ENCODE measurements at places on chromosomes 3 and 15.
A peak's percentile ranks its signal among the peaks of the same experiment; 100 is the strongest.

DNA sequence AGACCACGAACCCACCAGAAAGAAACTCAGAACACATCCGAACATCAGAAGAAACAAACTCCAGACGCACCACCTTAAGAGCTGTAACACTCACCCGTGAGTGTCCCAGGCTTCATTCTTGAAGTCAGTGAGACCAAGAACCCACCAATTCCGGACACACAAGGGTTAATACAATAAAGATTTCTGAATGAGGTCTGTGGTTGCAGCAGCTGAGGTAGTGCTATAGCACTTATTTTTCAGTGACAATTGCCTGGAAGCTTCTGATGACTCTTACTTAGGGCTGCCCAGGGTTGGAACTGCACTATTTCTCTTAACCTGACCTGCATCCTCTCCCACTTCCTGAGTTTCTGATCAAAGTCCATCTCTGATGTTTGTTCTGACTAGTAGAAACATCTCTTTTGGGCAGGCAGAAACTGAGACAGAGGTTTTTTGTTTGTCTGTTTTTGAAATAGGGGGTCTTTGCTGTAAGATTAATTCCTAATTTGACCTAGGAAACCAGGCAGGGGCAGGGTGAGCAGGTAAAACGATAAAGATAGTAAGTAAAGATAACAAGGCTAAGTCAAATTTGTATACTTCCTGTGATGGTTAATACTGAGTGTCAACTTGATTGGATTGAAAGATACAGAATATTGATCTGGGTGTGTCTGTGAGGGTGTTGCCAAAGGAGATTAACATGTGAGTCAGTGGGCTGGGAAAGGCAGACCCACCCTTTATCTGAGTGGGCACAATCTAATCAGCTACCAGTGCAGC lies 169.1 kb downstream of the GAP43 start:
- no peak for DNase-seq

- DNase-seq, result no peak
These were observed 102.8 kb upstream of the NMNAT3 start for GRCh38 chr3:139780593-139780992.

GRCh38 chr15:80485370-80486164 lies 81.4 kb downstream of the ARNT2 start:
- no peak for DNase-seq

GRCh38 chr15:77430652-77431051 lies 10.0 kb downstream of the HMG20A start:
- DNase-seq, result no peak

DNA sequence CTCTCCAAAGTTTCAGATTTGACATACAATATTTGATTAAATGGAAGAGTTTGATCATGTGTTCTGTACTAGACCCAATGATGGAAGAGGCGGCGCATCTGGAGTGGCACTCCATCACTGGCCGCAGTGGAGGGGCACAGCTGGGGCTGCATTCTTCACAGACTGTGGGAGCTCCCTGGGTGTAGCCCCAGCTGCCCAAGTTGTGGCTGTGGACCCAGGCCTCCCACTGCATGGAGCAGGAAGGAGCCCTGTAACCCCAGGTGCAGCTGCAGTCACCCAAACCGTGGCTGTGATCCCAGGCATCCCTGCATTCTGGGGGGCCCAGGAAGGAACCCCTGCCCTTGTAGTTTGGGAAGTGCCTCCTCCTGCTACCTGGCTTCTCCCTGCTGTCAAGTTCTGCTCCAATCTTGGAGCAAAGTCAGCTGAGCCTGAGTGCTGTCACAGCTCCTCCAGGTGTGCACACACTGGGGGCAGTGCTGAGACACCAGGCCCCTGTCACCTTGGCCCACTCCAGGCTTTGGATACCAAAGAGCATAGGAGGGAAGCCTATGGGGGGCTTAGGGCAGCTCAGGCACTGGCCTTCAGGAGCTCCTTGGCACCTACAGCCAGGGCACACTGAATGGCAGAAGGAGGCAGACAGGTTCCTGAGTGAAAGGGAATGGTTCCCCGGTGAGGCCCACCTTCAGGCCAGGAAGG lies 651.9 kb upstream of the BCHE start:
- DNase-seq, result no peak

DNA sequence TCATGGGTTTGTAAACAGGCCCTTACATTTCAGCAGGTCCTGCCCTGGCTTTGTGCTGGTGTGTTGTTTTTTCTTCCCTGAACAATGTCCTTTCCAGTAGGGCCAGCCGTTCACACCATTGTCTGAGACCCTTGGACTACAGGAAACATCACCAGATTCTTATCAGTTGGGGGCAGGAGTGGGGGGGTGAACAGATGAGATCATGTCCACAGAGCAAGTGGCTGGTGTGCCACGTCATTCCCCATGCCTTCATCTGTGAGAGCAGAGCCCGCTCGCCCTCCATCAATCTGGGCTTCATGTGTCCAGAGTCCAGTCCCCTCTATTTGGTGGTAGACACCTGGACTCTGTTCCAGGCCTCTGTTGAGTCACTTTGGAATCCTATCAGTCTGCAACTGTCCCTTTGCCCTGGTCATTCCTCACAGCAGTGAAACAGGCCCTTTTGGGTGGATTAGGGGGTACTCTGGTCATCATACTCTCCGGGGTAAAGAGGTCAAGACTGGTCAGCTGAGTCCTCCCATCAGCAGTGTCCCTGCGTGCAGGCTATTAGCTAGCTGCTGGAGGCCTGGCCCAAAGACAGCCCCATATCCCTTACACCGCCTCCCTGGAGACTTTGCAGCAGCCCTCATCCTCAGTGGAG lies 15.0 kb downstream of the SEMA3G start:
- no peak for DNase-seq

DNA sequence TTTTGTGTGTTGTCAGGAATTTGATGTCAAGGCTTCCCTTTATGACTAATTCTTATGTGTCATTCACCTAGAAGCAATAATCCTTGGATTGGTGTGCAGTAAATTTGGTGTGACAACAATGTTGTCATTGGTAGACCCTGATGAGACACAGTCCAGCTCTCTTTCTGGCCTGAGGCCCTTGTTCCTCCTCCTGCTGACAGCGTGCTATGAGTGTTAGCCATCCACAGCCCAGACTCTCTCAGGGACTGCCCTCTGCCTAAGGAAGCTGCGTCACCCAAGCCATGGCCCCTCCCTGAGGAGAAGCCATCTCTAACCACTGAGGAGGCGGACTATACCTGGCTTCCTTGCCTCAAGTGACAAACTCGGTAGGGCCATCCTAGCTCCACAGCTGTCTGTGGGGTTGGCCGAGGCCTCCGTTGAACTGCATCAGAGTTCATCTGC lies 13.3 kb upstream of the TM4SF1 start:
- DNase-seq, result no peak

GRCh38 chr3:112128843-112129727 lies 4.0 kb downstream of the GCSAM start:
- DNase-seq, result peak; percentile 43

- no peak for DNase-seq
These were observed 145.5 kb downstream of the FBN1 start for GRCh38 chr15:48499978-48500377.

DNA sequence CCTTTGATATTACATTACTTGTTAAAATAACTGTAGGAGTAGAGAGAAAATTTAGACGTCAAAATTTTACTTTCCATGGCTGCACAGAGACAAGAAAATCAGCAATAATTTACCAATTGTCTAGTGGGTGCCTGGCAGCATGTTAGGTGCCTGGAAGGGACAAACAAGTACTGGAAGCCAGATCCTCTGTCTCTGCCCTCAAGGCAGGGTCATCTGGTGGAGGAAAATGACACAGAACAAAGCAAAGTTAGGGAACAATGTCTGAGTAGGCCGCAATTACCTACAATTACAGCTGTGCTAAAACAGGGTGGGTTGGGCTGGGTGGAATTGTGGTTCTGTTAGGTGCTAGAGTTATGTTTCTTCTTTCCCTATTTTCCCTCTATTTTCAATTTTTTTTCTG lies 7.4 kb downstream of the CCDC174 start:
- DNase-seq, result no peak

GRCh38 chr3:67883766-67884165 lies 229.4 kb upstream of the SUCLG2 start:
- DNase-seq, result no peak

DNA sequence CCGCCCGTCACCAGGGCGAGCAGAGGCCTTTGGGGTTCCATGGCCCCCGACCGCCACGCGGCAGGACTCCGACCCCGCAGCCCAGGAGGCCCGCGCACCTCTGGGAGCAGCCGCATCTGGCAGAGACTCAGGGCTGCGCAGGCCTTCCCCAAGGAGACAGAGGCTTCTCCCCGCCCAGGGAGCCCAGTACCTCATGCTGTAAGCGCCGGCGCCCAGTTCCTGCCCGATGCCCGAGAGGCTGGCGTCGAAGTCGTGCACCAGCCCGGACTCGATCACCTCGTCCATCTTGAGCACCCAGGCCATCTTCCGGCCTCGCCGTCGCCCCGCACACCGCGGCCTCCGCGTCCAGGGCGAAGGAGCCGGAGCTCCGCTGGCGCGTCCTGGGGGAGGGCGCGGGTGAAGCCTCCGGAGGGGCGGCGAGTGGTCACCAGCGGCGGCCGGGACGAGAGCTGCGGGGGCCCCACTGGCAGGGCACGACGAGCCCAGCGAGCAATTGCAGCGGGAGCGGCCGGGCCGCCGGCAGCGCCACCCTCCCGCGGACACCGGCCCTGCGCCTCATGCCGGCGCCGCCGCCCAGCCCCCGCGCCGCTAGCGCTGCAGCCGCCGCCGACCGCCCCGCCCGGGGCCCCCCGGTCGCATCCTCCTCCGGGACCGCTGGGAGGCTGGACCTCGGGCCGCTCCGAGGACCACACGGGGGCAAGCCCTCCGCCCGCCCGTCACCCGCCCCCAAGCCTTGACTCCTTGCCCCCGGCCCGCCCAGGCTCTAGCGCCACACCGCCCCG lies 468 bp downstream of the UBP1 start:
- peak; percentile 60 for DNase-seq

DNA sequence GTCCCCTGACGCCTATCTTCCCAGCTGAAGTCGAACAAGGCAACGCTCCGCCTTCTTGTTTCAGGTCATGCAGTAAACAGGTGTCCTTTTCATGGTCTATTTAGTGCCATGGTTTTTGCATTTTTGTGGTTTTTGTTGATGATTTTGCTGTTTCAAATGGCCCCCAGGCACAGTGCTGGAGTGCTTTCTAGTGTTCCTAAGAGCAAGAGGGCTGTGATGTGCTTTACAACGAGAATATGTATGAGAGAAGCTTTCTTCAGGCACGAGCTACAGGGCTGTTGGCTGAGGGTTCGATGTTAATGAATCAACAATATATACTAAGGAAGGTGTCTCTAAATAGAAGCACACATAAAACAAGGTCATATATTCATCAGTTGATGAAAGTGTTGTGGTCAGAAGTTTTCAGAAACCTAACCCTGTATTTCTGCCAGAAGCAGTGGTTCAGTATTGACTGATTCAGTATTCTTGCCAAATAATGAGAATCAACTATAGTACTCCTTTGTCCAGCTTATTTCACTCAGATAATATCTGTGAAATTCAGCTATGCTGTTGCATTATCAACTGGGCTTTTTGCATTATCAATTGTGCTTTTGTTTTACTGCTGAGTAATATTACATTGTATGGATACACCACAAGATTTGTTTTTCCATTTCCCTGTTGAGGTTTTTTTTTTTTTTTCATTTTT lies 18.5 kb downstream of the LIMD1 start:
- no peak for DNase-seq

- no peak for DNase-seq
These were observed 110.2 kb upstream of the UMPS start for GRCh38 chr3:124619887-124620599.

DNA sequence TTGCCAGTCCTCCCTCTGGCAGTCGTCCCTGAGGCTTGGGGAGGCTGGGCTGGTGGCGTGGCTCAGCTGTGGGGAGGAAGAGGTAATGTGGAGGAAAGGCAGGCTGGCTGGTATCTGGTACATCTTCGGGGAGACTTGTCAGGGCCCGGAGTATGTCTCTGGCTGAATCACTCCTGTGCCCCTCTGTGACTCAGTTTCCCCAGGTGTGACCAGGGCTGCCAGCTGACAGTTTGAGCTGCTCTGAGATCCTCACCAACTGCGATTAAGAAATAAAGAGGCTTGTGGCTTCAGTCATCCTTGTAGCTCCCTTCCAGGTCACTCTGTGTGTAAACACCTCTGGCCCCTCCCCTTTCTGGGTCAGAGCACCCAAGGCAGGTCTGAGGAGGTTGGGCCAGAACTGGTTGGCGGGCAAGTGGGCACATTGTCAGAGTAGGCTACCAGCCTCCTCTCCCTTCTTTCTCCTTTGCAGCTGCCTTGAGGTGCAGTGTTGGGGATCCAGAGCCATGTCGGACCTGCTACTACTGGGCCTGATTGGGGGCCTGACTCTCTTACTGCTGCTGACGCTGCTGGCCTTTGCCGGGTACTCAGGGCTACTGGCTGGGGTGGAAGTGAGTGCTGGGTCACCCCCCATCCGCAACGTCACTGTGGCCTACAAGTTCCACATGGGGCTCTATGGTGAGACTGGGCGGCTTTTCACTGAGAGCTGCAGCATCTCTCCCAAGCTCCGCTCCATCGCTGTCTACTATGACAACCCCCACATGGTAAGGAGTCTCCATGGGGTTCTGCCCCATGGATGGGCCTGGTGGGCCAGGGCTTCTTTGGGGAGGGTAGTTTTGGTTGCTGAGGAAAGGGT lies 3.0 kb downstream of the TEX264 start:
- peak; percentile 25 for DNase-seq

GRCh38 chr3:123093696-123094095 lies 26.9 kb downstream of the PDIA5 start:
- DNase-seq, result no peak

GRCh38 chr15:97747342-97747741 lies 213.2 kb upstream of the ARRDC4 start:
- no peak for DNase-seq

GRCh38 chr3:79097964-79098660 lies 669.7 kb downstream of the ROBO1 start:
- DNase-seq, result no peak

DNA sequence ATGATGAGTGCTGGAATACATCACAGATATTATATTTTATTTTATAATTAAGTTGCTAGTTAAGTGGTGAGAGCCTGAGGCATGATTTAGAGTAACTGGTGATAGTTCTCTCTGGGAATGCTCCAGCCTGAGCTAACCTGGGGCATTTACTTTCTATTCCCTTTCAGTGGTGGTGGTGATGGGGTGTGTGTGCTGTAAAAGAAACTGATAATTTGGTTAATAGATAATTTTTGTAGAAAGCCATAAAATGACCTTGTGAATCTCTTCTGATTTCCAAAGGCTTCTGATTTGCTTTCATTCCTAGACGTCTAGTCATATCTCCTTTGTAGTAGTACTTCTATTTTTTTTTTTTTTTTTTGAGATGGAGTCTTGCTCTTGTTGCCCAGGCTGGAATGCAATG lies 46.8 kb upstream of the DPPA4 start:
- no peak for DNase-seq

DNA sequence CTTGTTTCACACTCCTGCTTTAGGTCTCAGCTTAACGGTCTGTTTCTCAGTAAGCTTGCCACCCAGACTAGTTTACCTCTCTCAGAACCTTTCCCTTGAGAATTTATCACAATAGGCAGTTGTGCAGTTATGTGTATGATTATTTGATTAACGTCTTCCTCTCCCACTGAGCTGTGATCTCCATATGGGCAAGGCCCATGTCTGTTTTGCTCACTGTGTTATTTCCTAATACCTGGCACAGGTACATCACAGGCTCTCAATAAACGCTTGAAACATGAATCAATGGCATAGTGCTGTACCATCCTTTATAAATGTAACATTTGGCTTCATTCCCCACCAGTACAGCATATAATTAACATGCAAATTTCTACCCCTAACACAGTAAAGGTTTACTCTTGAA lies 29.1 kb upstream of the RARRES1 start:
- DNase-seq, result no peak

- DNase-seq, result no peak
These were observed 9.5 kb downstream of the PIAS1 start for GRCh38 chr15:68063606-68064005.
